GM12865 (cell line): ENCODE measurements at places on chromosomes 6 and 20.
A peak's percentile ranks its signal among the peaks of the same experiment; 100 is the strongest.

GRCh38 chr6:102774326-102774725 lies 1380.8 kb downstream of the GRIK2 start:
- no peak for DNase-seq

DNA sequence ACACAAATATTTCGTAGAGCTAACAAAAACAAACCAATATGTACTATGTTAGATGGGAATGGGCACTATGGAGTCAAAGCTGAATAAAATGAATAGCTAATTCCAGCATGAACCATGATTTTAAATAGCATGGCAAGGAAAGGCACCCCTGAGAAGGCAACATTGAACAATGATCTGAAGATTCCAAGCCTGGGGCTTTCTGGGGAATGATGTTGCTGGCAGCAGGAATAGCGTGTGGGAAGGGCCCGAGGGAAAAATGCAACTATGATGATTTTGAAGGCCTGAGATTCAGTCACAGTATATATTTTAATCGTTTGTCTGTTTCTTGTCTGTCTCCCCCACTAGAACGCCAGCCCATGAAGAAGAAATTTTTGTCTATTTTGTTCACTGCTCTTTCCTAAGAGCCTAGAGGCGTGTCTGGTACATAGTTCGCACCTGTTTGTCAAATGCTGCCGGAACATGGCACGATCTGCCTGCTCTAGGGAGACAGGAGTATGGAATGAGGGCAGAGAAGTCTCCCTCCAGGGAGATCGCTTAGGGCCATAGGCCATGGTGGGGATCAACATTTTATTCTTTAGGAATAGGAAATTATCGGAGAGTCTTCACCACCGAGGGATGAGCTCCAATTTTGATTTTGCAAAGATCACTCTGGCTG lies 84.8 kb upstream of the EYA2 start:
- DNase-seq, result no peak

DNA sequence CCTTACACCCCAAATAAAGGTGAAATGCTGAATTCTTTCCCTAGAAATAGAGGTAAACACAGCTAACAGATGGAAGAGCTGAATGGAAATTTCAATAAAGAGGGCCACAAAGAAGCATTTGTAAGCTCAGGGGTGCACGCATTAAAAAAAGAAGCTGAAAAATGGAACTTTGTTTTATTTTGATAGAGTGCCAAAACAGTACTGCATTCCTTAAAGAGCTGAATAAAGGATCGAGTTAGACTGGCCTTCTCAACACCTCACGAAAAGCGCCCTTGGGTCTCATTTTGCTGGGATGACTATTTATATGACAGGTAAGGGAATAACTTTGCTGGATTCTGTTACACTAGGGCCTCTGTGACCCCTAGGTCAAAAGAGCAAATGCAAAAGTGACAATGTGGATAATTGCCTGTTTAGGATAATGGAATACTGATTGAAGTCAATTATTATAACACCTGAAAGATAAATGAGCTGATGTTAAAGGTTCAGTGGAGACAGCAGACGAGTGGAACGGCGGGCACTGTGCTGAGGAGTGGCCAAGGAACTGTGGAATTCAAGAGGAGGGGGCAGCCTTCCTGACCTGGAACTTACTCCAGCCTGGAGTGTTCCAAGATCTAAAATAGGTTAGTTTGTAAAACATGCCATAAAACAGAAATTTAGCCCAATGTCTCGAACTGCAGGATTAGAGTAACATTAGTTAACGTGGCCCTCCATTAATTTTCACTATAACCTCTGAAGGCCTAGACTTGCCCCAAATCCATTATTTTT lies 168.4 kb downstream of the FOXC1 start:
- DNase-seq, result no peak

DNA sequence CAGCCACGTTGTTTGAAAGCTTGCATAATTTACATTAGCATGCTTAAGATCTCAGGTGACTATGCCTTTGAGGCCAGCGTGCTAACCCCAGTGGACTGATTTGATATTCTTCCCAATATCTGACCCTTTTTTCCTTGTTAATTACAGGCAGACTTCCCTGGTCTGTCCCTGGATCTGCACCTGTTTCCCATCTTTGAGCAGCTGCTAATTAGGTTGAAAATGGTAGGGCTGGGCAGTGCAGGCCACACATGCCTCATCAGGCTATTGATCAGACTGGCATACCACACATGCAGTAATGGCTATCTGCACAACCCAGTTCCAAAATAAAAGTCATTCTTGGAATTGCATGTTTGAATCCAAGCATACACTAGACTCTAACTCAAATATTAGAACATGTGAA lies 164.3 kb upstream of the TFAP2D start:
- DNase-seq, result no peak

- DNase-seq, result no peak
Measured at GRCh38 chr6:170205534-170206316, 85.2 kb downstream of the DLL1 start.

GRCh38 chr6:107641500-107641941 lies 151.6 kb downstream of the SOBP start:
- DNase-seq, result no peak

- DNase-seq, result no peak
Measured at GRCh38 chr6:125307150-125307838, 5.5 kb upstream of the HDDC2 start.

DNA sequence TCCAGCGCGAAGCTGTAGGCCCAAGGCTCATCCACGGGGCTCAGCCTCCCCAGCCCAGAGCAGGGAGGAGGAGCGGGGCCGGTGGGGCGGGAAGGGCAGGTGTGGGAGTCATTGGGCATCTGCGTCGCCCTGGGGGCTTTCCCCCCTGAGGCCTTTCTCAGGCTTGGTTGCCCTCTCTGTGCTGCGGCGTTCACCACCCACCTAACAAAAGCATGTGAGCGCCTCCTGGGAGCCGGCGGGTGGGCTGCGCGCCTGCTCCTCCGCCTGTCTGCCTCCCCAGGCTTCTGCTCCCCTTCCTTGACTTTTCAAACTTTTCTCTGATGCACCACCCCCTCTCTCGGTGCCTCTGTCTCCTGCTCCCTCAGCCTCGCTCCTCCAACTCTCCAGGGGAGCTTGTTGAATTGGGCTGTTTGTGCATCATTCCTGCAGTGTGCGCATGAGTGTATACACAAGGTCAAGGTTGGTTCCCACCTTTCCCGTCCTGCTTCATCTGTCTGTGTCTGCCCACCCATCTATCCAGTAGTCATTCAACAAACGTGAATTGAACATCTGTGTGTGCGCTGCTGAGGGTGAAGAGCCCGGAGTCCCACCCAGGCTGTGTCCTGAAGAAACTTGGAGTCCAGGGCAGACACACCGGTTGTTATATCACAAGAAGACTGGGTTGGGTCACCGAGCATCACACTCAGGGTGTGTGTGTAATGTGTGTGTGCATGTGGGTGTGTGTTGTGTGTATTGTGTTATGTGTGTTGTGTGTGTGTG lies 82.4 kb upstream of the NNAT start:
- no peak for DNase-seq

GRCh38 chr6:132456700-132457143 lies 55.4 kb upstream of the MOXD1 start:
- peak; percentile 86 for DNase-seq

DNA sequence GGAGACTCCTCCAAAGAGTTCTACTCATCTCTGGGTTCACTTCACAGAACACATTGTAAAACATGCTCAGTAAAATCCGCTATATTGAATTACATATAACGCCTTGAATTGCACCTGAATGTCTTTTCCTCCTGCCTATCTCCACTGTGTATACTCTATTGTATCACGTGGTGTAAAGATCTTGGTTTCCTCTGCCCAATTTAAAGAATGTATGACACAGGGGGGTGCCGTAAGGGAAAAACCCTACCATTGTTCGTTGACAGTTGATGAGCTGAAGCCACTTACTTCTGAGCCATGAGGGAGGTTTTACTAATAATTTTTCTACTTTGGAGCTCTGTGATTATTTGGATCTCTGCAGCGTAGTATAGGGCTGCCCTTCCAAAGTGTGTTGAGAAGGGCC lies 6.0 kb downstream of the ASF1A start:
- no peak for DNase-seq

DNA sequence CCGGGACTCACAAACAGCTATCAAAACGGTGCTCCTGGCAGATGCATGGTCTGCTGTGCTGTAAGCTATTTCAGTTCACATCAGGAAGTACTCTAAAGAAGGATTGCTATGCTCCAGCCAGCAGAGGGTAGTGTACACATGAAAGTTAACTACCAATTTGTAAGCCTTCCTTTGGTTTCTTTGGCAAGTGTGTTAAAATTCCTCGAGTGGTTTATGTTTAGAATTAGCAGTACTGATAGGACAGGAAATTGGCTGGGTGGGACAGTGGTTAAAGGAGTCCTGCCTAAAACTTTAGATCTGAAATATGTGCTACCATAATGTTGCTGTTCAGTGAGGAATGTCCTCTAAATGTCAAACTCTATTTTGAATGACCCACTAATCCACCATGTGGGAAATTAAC lies 47.4 kb downstream of the TRMT11 start:
- DNase-seq, result peak; percentile 32
